ENCODE measurements at places on chromosomes 16 and 17. TPM values are rescaled to one million over a fixed set of nuclear protein-coding genes. Genes with fewer than 3 reads are reported as not detected.

- DNase-seq: peak; percentile 35
Observed at GRCh38 chr17:10063730-10064241, 134.6 kb downstream of the GAS7 start.

GRCh38 chr16:14095883-14096551 is 24.9 kb downstream of the MRTFB start:
- no peak for DNase-seq

- DNase-seq: no peak
Observed at GRCh38 chr16:35750157-35750689, 2290.8 kb downstream of the TP53TG3F start.

GRCh38 chr17:38815576-38816193 is 9.4 kb downstream of the CWC25 start:
- no peak for DNase-seq

- no peak for DNase-seq
Observed at GRCh38 chr17:61904094-61904710, 23.6 kb downstream of the INTS2 start.

DNA sequence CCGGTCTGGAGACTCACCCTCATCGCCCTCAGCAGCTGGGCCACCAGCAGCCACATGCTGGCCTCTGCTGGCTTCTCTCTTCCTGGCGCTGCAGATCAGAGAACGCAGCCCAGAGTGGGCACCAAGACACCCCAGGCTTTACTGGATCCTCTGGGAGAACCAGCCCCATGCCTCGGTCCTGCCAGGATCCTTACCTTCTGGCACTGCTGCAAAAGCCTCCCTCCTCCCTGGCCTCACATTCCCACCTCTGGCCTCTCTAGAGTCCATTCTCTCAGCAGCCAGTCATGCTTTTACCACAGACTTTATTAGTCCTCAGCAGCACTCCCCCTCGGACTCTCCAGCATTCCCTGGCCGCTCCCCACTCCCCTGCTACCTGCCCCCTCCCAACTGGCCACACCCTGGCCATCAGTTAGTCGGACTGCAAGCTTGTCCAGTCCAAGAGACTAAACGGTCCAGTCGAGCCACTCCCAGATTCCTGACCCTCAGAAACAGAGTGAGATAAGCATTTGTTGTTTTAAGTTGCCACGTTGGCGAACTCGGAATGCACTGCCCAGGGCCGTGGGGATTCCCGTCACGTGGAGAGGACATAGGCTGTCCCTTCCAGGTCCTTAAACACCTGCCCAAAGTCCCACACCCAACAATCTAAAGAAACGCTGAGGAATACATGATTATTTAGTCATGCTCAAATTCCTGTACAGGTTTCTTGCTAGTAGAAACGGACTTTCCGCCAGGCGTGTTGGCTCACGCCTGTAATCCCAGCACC is 5.9 kb upstream of the SPG7 start:
- DNase-seq: no peak

- no peak for DNase-seq
Observed at GRCh38 chr16:83125999-83126568, 499.3 kb downstream of the CDH13 start.

Gene ENGASE
- polyA plus RNA-seq: 9.7 TPM

- no peak for DNase-seq
Observed at GRCh38 chr17:31457391-31458234, 66.1 kb downstream of the RAB11FIP4 start.

DNA sequence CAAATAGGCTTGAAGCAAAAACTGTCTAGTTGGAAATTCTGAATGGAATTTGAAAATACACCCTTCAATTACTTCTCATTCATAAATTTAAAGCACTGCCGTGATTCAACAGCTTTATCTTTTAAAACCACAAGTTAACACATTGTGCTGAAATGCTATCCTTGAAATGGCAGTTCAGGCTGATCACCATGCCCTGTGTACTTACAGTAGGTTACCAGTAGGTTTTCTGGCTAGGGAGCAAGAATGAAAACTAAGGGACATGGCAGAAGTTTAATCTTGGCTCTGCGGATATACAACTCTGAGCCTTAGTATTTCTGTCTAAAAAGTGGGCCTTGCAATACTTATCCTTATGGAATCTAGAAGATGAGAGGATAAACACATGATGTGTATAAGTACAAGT is 28.0 kb downstream of the NXPH3 start:
- DNase-seq: no peak

DNA sequence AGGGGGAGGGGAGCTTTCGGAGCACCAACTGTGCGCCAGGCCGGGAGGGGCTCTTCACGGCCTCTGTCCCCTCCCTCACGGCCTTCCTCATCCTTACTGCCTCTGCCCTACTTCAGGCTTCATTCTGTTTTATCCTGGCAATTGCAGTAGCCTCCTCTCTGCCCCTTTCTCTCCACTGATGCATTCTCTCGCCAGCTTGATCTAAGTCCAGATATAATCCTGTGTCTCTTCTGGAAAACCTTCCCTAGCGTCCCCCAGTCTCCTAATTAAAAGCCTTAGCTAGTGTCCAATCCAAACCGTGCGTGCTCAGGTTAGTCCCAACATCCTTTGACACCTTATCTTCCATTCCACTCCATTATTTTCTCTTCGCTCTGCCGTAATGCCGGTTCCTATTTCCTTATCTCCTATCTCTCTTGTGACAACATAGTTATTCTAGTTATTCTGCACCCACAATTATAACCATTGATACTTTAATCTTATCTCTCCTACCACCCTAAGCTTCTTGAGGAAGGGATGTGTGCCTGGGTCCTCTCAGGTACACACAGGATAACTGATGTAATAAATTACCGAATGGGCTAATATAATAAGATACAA is 869 bp downstream of the ZNF48 start:
- no peak for DNase-seq

GRCh38 chr16:11149011-11149616 is 106.9 kb downstream of the SOCS1 start:
- DNase-seq: no peak

DNA sequence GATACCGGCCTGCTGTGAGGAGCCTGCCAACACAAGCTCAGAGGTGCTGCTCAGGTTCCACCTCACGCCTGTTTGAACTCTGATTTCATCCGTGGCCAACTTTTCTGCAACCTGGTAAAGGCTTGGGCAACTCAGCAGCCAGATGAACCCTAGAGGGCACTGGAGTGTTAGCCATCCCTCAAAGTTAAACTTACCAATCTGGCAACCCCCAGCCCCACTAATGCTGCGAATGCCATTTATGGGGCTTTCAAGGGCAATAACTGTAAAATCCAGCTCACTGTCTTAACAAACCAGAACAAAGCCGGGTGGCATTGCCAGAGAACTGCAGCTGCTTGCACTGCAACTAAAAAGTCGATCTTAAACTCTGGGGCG is 105.5 kb downstream of the AXIN2 start:
- DNase-seq: peak; percentile 21

DNA sequence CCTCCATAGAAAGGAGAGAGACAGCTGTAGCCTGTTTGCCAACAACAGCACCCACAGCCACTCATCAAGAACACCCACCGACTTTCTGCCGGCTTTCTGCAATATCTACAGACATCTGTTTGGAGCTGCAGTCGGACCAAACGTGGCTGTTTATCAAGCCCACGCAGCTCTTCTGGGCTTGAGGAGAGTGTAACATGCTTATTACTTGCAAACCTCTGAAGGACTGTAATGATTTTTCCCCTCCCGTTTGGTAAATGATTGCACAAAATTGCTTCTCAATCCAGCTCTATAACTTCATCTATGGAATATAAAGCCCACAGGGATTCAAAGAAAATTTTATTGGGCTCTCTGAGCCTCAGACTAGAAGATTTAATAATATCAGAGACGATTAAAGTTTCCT is 100.5 kb downstream of the VAT1L start:
- no peak for DNase-seq

GRCh38 chr17:27593232-27593856 is 37.6 kb upstream of the LGALS9 start:
- no peak for DNase-seq

DNA sequence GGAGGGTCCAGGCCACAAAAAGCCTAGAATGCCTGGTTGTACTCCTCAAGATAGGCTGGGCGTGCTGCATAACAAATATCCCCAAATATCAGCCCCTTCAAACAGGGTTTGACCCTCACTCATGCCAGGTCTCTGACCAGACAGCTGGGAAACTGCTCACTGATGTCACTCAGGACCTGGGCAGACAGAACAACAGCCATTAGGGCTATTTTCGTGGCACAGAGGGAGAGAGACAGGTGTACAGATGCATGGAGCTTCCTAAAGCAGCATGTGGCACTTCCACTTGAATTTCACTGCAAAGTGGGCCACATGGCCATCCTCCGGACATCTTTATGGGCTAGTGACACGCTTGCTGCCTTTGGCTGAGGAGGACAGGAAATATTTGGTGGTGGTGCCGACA is 73.1 kb downstream of the SREBF1 start:
- no peak for DNase-seq

GRCh38 chr17:49581648-49581998 is 6.0 kb downstream of the NXPH3 start:
- no peak for DNase-seq

DNA sequence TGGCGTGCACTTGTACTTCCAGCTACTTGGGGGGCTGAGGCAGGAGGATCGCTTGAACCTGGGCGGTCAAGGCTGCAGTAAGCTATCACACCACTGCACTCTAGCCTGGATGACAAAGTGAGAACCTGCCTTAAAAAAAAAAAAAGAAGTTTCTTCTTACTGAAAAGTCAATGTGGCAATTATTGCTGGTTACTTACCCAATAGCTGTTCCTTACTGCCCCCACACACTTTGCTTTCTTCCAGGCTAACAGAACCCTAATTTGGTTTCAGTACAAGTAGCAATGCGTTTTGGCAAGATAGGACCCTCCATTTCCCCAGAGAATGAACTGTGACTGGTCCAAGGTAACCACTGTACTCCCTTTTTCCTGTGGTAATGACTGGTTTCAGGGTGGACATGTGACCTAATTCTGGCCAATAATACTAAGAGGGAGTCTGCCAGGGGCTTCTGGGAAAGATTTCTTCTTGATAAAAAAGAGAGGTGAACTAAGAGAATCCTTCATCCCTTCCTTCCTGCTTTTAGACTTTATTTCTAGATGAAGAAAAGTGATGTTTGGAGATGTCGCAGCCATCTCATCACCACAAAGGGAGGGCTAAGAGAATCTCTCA is 58.8 kb upstream of the MSI2 start:
- DNase-seq: no peak

Gene PRKCB
- polyA plus RNA-seq: 0.37 TPM

Gene EFCAB5
- polyA plus RNA-seq: 0.07 TPM

Gene SCN4A
- 0.33 TPM for polyA plus RNA-seq

Data from heart right ventricle (tissue), 16 donors.